Activated CD8-positive, alpha-beta memory T cell treated with anti-CD3 and anti-CD28 coated beads for 1 hour (primary cell): ENCODE measurements at places on chromosomes 7 and 10.

DNA sequence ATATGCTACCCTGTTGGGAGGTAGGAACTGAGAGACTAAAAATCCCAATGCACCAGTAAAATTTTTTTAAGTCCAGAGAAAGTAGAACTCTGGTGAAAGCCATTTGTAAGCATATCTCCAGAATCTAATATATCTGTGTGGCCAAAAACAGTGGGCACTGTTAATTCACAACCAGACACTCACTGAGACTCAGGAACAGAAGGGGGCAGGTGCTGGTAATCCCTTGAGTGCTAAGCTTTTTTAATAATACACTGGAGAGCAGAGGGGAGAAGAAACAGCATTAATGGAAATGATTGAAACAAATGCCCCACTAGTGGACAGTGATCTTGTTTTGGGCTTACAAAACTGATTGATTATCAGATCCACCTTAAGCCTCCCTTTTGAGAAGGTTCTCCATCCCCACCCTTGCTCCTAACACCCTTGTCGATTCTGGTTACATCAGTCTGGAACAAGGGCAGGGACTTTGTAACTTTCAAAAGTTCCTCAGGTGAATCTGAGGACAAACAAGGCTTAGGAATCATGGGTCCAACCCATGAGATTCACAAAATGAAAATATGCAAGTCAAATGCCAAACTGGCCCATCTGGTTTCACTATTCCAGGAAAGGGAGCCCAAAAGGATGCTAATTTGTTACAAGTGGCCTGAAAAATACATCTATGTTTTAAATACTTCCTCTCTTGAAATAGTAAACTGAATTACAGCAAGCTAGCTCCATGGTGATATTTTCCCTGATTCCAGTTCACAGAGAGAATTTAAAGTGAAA is 29.7 kb downstream of the PLXNA4 start:
- no peak for DNase-seq

GRCh38 chr10:100894589-100895294 is 18.0 kb upstream of the SLF2 start:
- DNase-seq, result no peak

- DNase-seq, result no peak
Measured at GRCh38 chr10:69340695-69341094, 62.4 kb downstream of the HK1 start.

DNA sequence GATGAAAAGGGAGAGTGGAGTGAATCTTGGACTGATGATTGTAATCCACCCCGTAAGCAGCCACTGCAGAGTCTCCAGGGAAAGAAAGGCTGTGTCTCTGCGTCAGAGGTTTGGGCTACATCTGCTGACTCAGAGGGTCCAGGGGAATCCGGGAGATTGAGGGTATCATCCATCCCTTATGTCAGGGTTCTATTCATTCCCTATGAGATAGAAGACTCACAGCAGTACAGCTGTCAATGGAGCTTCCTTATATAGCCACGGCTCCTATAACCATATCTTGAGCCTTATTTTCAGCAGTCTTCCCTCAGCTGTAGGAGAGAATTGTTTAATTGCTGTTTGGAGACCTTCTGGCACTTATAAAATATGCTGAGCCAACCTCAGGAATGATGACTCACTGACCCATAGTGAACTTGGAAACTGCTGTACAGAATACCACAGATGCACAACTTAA is 558.2 kb upstream of the PFKP start:
- no peak for DNase-seq

- DNase-seq, result no peak
Measured at GRCh38 chr10:267705-268104, 132.4 kb downstream of the ZMYND11 start.

- no peak for DNase-seq
Measured at GRCh38 chr10:125128397-125129075, 31.8 kb downstream of the CTBP2 start.

GRCh38 chr7:108348913-108349312 is 107.3 kb downstream of the NRCAM start:
- no peak for DNase-seq
